Stimulated activated CD4-positive, alpha-beta T cell treated with anti-CD3 and anti-CD28 coated beads, Interleukin-15, amount 100 ng/mL, for 1 hour (primary cell): ENCODE measurements at places on chromosomes 5 and 9.

DNA sequence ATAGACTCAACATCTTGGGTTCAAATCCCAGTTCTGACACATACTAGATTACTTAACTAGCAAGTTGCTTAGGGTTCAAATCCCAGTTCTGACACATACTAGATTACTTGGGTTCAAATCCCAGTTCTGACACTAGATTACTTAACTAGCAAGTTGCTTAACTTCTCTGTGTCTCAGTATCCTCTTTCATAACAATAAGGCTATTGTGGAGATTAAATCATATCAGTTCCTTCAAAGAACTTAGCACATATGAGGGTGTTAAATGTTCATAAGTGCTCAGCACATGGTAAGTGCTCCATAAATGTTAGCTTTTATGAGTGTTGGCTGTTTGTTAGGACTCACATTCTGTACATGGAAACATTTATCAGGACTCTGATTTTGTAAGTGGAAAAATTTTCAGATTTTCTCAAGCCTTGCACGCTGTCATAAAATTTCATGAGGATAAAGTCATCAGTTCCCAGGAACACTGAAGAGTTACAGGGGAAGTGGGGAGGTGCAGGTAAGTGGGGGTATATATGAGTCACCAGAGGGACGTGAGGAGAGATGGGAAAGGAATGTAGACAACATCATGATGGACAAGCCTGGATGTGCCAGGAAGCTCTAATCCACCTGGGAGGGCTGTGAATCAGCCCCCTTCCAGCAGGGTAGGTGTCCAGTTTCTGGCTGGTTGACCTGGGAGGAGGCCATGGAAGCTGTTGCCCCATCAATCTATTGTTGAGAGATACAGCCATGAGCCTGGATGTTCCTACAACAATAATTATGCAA is 532.2 kb upstream of the WWC1 start:
- DNase-seq: no peak

- DNase-seq: no peak
Observed at GRCh38 chr9:69604568-69605219, 67.5 kb downstream of the APBA1 start.

- no peak for DNase-seq
Observed at GRCh38 chr5:55234121-55234700, 803 bp upstream of the CCNO start.

GRCh38 chr9:78905986-78906755 is 609.2 kb downstream of the PSAT1 start:
- DNase-seq: no peak

- no peak for DNase-seq
Observed at GRCh38 chr5:18744441-18744840, 1110.2 kb downstream of the TAF11L14 start.

DNA sequence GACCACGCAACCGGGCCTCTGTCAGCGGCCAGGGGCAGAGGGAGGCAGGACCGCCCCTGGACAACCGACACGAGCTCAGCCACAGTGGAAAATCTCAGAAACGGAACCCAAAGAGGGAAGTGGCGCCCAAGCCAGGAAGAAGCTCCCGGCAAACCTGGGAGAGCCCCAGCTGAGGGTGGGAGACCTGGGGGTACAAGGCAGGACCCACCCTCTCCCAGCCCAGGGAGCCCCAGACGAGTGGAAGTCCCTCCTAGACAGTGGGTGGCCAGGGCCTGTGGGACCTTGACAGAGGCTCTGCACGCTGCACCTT is 3.0 kb downstream of the SLC12A7 start:
- DNase-seq: no peak

- DNase-seq: no peak
Observed at GRCh38 chr9:98801969-98802371, 5.5 kb upstream of the GALNT12 start.

- no peak for DNase-seq
Observed at GRCh38 chr5:81556809-81557208, 162.9 kb upstream of the ACOT12 start.

DNA sequence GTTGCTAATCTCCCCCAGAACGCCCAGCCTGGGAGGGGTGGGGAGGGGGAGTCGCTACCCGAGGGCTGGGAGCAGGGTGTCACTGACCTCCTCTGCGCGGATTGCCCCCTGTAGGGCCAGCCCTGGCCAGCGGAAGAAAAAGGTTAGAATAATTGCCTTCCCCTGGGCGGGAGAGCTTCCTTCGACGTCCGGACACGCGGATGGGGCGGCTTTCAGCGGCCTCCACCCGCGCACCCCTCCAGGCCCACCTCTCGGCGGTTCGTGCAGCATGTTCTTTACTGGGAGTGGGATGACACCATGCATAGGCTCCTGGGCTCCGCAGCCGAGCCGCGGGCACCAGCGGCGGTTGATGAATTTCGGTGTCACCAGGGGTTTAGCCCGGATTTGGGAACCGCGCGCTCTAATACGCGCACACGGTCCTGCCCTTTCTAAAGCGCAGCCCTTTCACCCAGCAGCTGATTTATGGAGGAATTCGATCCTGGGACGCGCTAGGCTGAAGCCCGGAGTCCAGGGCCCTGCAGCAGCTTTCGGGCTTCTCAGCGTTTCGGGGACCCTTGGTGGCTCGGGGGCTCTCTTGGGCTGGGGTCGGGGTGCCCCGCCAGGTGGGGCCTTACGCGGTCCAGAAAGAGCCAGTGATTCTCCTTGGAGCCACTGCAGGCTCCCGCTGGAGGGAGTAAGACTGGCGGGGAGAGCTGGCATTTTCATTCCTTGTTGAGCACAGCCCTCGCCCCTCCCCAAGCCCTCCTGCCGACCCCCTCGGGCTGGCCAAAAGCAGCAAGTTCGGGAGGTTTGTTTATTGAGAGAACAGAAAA is 10.1 kb downstream of the LMX1B start:
- no peak for DNase-seq

DNA sequence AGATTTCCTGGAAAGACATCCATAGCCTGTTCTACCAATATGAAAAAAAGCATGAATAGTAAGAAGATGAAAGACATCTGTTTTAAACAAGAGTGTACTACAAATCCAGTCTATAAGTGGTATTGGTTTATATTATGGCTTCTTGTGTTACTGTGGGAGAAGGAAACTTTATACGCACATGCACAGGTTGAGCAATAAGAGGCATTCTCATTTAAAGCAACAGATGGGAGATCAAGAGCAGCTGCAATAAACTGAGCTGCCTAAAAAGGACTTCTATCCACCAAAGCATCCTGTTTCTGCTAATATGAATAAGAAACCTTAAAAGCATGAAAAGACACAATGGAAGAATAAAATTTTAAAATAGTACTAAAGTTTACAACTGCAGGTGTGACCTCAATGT is 8.6 kb upstream of the PCDHB1 start:
- DNase-seq: no peak

- no peak for DNase-seq
Observed at GRCh38 chr5:104431002-104431620, 868.5 kb upstream of the NUDT12 start.

- no peak for DNase-seq
Observed at GRCh38 chr5:39202597-39203274, 16.6 kb downstream of the FYB1 start.

DNA sequence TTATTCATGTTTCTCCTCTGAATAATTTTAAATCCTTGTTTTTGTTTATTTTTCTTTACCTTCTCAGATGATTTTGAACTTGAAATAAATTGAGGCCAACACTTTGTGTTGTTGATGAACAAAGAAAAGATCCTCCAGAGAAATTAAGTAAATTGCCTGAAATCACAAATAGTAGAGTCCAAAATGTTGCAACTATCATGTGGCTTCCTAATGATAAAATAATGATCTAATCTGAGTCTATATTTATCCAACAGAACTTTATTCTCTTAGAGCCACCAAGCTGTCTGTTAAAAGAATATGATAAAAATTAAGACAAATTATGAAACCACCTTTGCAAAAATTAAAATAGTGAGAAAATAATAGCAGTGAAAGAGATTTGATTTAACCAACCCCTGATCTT is 132.2 kb upstream of the SPEF2 start:
- DNase-seq: no peak

GRCh38 chr9:107246259-107247254 is 36.5 kb upstream of the RAD23B start:
- DNase-seq: no peak

- no peak for DNase-seq
Observed at GRCh38 chr5:6236858-6237481, 141.4 kb downstream of the MED10 start.

DNA sequence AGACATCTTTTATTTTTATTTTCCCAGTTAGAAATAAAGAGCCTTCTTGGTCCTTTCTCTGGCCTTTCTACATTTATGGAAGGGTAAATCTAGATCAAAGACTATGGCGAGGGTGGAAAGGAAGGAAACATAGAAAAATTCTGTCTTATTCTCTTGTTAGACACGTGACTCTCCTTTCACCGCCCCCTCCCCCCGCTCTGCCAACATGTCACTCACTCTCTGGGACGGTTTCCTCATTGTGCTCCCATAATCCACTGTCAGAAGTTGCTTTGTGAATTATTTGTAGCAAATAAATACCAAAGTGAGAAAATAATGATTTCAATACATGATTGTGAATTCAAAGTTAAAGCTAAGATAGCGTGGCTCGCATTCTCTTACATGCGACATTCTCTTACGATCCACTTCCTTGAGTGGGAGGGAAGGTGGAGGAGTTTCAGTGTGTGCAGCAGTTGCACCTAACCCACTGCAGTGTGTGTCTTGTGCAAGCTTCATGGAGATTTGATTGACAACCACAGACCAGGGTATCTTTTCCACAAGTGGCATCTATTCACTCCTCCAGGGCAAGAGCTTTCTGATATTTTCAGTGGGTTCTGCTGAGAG is 423.0 kb upstream of the KIF2A start:
- DNase-seq: no peak

DNA sequence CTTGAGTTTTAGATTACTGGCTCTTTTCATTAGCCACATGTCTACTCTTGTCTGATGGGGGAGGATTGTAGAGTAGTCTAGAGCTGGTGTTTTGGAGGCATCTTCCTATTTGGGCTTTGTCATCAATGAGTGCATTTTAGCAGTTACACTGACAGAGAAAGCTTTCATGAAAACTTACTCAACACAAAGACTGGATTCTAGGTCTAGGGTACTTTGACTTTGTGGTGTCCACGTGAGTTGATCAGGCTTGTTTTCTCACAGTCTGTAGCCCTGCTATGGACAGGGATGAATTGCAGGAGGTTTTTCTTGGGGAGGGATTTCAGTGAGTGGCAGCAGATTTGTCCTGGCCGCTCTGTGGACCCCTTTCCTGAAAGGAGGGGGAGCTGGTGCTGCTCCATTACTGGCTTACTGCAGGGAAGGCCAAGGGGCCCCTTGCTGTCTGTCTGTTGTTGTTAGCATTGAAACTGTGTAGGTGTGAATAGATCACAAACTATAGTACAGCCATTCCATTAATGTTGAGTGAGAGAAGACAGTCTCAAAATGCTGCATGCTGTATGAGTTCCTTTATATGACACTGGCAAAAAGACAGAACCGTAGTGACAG is 6.6 kb downstream of the TRIO start:
- DNase-seq: no peak

- no peak for DNase-seq
Observed at GRCh38 chr9:113753398-113754119, 122.5 kb upstream of the ZNF618 start.

GRCh38 chr5:172385707-172386106 is 68.6 kb downstream of the SH3PXD2B start:
- no peak for DNase-seq

DNA sequence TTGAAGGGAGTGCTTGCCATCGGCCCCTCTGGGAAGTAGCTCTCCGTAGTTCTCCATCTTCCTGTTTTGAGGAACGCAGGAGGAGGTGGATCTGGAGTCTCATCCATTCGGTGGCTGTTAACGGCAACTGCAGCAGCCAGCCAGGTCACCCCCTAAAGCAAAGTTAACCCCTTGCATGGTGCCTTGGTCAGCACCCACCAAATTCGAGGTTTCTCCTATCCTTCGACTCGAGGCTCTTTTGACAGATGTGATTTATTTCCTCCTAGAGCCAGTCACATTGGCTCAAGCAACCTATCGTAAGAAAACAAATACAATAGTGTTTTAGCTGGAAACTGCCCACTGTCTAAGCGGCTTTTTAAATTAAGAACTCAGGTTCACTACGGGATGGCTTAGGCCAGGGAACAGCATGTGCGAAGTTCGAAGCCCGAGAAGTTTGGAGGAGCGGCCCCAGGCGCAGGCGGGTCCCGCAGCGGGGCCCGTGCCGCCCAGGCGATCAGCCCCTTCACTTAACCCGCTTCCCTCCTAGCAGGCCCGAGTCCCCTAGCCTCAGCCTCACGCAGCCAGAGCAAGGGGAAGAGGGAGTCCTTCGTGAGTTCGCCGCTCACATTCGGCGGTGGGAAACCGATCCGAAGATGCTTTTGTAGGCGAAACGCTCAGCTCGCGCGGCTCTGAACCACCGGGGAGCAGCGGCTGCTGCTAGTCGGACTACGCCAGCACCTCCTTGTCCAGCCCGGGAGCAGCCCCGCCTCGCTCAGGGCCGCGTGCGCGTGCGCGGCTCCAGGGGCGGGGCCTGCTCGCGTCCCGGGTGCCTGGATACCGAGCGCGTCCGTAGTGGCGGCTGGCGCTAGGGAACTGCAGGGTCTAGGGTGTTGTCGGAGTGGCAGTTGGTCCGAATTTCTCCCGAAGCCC is at the start of gene ROPN1L:
Gene ROPN1L, plus strand, starts transcription at position 797 of the 909 bp plus-strand sequence. CDS start 289 bp downstream, outside the sequence.
- peak; percentile 66 for DNase-seq

DNA sequence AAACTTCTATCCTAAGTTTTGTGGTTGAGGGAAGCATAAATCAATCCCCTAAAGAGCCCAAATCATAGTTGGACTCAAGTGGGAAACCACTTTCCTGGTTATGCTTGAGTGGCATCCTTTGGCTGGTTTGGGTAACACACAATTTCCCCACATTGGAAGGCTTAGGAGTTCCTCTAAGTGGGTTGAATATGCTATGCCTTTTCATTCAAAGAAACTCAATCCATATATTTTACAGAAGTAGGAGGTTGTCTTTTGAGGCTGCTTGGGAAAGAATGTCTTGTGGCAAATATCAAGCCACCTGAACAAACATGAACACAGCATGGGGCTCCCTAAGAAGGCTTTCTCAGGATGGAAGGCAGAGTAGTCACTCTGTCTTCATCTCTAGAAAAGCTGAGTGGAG is 121.1 kb downstream of the SPATA31D1 start:
- no peak for DNase-seq

DNA sequence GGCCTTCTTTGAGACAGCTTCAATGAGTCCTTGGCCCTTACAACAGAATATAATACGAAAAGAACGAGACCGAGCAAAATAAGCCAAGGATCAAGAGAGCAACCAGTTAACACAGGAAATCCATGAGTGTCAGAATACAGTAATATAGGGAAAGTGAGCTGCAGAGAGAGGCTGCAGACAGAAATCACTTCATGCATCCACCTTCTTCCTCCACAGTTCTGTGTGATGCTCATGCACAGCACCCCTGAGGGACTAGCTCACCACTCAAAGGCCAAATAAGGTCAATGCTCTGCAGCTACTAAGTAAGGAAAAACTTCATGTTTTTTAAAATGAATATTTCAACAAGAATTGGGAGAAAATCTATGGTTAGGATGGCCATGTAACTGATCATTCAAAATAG is 257.1 kb downstream of the MCTP1 start:
- no peak for DNase-seq

- DNase-seq: no peak
Observed at GRCh38 chr5:43121913-43122484, 1.3 kb downstream of the ZNF131 start.

GRCh38 chr5:64654561-64654938 is 35.8 kb upstream of the SHISAL2B start:
- no peak for DNase-seq
